HAP-1 (cell line): ENCODE measurements at places on chromosomes 6 and 20.

- no peak for DNase-seq
These were observed 32.9 kb downstream of the PGM3 start for GRCh38 chr6:83160167-83160566.

- no peak for DNase-seq
These were observed 347.5 kb downstream of the PRL start for GRCh38 chr6:21949211-21949801.

DNA sequence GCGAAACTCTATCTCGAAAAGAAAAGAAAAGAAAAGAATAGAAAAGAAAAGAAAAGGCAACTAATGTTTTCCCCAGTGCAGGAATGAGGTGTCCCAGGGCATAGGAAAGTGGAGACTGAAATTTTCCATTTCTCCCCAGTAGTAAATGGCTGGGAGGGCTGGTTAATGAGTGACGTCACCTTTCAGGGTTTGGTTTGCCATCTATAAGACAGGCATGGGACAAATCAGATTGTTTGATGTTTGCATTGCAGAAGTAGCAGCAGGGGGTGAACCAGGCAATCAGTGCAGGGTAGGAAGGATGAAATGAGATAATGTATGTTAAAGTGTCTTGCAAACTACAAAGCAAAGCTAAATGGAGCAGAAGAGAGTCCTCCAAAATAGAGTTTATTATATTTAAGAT lies 533.4 kb downstream of the PKHD1 start:
- no peak for DNase-seq

- no peak for DNase-seq
These were observed 8.9 kb upstream of the SPATA2 start for GRCh38 chr20:49924247-49924646.

- DNase-seq: no peak
These were observed 95.1 kb upstream of the SIM1 start for GRCh38 chr6:100559859-100560258.

DNA sequence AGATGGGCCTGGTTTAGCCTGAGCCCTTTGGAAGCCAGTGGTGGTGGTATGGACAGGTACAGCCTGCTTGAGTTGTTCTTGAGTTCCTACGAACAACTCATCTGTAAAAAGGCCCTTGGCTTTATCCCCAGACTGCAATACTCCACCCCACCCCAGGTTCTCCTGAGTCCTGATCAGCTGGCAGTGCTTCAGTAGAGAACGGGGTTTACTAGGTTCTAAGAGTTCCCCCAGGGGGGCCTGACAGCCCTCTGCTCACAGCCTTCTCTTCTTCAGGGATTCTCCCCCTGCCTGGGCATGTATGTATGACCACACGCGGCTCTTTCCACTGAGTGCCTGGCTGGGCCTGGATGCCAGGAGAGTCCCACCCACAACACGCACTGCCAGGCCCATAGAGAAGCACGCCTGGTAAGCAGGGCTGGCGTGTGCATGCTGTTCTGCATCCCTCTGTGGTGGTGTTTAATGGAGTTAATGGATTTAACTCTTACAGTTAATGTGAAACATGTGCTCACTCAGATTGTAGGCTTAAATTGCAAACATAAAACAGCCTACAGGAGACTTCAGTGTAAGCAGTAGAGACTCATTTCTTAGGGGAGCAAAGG lies 44.3 kb upstream of the SLC4A11 start:
- DNase-seq: no peak

DNA sequence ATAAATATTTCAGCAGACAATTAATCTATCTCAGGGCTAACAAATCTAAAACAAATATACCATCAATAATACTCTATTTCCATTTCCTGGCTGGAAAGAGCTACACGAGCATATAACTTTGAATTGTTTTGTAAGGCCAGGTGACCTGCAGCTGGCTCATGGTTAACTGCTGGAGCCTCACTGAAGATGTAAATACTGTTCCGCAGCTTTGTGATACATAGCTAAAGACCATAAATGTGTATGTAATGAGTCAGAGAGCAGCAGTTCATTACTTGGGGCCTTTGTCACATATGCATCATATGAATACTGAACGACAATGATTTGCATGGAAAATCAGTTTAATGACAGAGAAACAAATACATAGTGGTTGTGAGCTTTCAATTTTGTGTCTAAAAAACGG lies 109.4 kb upstream of the CCN2 start:
- no peak for DNase-seq
